Activated CD8-positive, alpha-beta T cell treated with anti-CD3 and anti-CD28 coated beads for 36 hours (primary cell): ENCODE measurements at places on chromosomes 11 and 22.

GRCh38 chr11:65491614-65492386 is 7.0 kb upstream of the MALAT1 start:
- peaks cover 1% of the 10 kb centered on the region for H3K36me3 ChIP-seq
- H3K27me3 ChIP-seq: no peaks in the 10 kb centered on the region
- no peak overlapping the region for H3K27ac ChIP-seq

DNA sequence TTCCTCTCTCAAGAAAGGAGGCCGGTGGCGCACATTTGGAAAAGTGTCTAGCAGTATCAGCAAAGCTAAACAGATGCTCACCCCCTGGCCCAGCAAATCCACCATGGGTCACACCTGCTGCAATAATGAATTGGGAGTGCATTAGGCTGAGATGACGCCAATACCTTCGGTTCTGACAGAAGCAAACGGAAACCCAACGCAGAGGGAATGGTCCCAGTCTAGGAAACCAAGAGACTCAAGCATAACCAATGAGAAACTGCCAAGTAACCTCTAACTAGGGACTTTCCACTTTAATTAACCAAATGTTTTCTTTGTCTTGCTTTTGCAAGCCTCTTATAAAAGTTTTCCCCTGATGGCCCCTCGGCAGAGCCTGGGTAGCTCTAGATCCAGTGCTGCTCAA is 64.2 kb upstream of the SLC22A12 start:
- H3K27me3 ChIP-seq: peaks cover 26% of the 10 kb centered on the region
- H3K27ac ChIP-seq: no peak overlapping the region
- H3K4me1 ChIP-seq: no peaks in the 10 kb centered on the region
- H3K4me3 ChIP-seq: no peak overlapping the region
- DNase-seq: no peak

DNA sequence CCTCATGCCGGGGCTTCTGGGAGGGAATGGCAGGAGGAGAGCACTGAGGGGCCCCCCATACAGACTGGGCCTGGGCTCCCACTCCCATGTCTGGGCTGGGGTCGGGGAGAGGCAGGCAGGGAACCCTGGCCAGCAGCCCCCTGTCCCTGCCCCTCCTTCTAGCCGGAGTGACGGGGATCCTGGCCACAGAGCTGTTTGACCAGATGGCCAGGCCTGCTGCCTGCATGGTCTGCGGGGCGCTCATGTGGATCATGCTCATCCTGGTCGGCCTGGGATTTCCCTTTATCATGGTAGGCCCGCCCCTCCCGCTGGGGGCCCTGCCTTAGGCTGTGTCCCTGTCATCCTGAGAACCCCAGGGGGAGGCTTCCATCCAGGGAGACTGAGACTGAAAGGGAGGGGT is 10.0 kb upstream of the MIF start:
- no peaks in the 10 kb centered on the region for H3K4me1 ChIP-seq
- H3K27me3 ChIP-seq: no peaks in the 10 kb centered on the region
- no peaks in the 10 kb centered on the region for H3K36me3 ChIP-seq

GRCh38 chr11:86735451-86736290 is 63.3 kb upstream of the ME3 start:
- no peak overlapping the region for H3K27ac ChIP-seq
- H3K4me3 ChIP-seq: no peak overlapping the region
- no peaks in the 10 kb centered on the region for H3K36me3 ChIP-seq
- no peak for DNase-seq

DNA sequence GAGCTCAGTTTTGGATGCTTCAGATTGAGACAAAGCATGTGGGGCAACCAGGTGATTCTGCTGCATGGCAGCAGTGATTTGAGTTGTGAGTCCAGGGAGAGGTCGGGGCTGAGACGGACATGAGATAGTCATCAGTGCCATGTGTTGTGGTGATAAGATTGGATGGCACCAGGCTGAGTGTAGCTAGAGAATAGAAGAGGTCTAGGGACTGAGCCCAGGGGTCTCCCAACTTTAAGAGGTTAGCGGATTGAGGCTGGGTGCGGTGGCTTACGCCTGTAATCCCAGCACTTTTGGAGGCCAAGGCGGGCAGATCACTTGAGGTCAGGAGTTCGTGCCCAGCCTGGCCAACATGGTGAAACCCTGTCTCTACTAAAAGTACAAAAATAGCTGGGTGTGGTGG is 6.3 kb upstream of the CTSD start:
- no peak for DNase-seq
- no peak overlapping the region for H3K4me3 ChIP-seq
- H3K36me3 ChIP-seq: no peaks in the 10 kb centered on the region
- no peak overlapping the region for H3K27ac ChIP-seq
- H3K4me1 ChIP-seq: peaks cover 18% of the 10 kb centered on the region

DNA sequence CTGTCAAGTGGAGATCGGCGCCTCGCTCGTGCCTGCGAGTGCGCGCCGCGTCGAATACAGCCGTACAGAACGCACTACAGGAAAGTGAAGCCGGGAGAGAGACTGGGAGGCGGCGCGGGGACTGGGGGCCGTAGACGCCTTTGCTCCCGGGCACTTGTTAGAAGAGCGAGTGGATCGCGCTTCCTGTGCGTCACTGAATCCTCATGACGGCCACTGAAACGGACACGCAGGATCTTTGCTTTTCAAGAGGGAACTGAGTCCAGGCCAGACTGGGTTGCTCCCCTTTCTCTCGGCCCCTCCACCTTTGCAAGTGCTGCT is 314 bp downstream of the RIC8A start:
- peak overlapping the region; percentile 99 for H3K27ac ChIP-seq
- H3K27me3 ChIP-seq: no peaks in the 10 kb centered on the region
- DNase-seq: no peak
- peaks cover 51% of the 10 kb centered on the region for H3K4me1 ChIP-seq
- peaks cover 57% of the 10 kb centered on the region for H3K36me3 ChIP-seq

GRCh38 chr11:61918251-61918937 is 1.0 kb upstream of the RAB3IL1 start:
- H3K4me3 ChIP-seq: peak overlapping the region; percentile 61
- H3K4me1 ChIP-seq: peaks cover 4% of the 10 kb centered on the region
- peaks cover 49% of the 10 kb centered on the region for H3K27me3 ChIP-seq
- no peak for DNase-seq
- no peaks in the 10 kb centered on the region for H3K36me3 ChIP-seq

DNA sequence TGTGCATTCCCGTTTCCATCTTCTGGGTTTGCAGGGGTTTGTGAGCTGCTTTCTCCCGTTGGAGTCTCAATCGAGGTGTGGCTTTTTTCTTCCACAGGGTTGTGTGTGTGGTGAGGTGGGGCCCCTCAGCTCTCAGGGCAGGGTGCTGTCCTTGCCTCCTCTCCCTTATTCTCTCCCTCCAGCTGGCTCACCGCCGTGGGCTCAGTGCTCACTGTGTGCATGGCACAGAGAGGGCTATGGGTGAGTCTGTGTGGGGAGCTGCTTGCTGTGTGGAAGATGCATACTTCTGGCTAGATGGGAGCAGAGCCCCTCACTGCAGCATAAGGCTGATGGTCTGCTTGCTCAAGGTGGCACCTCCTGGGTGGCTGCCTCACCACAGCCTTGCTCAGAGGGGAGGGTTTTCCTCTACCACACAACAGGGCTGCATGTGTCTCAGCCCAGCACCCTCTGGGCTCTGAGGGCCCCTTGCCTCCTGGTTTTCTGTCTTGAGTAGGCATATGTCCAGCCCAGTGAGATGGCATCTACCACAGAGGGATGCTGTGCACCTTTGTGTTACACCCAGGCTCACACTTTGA is 203.1 kb upstream of the B3GAT1 start:
- no peak overlapping the region for H3K4me3 ChIP-seq
- H3K36me3 ChIP-seq: no peaks in the 10 kb centered on the region
- no peaks in the 10 kb centered on the region for H3K4me1 ChIP-seq
- no peak for DNase-seq
- H3K27ac ChIP-seq: no peak overlapping the region
- H3K27me3 ChIP-seq: peaks cover 2% of the 10 kb centered on the region

DNA sequence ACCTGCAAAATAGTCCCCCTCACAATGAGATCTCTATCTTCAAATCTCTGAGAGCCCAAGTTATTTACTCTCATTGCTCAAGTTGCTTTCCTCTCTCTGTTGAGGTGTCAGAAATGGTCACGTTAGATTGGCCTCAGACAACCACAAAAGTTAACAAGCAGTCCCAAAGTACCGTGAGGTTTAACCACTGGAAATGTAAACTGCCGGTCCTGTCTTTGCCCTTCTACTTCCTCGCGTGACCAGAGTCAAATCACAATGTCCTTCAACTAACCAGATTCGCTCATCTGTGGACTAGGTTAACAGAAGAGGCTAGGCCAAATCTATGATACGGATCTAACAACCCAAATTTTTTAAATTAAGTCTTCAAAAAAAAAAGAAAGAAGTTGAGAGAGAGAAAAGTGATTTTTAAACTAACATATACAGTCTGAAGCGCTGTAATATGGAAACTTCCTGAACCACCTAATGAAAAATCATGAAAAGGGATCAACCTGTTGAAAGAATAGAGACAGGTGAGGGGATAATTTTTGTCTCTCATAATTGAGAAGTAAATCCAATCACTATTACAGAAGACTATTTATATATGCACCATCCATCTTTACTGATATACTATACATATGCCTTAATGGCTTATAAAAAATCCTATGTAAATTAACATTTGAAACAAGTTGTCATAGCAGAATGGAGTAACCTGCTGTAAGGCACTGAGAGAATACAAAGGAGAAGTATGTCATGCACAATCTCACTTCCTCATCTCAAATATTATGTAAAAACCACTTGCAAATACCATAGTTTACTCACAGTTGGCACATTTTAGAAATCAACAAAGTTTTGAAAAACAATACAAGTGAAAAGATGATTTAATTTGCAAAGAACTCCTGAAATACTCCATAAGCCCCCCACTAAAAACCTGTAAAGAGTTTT is 3.3 kb upstream of the JAML start:
- H3K4me1 ChIP-seq: peaks cover 39% of the 10 kb centered on the region
- H3K27ac ChIP-seq: no peak overlapping the region
- H3K27me3 ChIP-seq: no peaks in the 10 kb centered on the region
- H3K4me3 ChIP-seq: peak overlapping the region; percentile 52

DNA sequence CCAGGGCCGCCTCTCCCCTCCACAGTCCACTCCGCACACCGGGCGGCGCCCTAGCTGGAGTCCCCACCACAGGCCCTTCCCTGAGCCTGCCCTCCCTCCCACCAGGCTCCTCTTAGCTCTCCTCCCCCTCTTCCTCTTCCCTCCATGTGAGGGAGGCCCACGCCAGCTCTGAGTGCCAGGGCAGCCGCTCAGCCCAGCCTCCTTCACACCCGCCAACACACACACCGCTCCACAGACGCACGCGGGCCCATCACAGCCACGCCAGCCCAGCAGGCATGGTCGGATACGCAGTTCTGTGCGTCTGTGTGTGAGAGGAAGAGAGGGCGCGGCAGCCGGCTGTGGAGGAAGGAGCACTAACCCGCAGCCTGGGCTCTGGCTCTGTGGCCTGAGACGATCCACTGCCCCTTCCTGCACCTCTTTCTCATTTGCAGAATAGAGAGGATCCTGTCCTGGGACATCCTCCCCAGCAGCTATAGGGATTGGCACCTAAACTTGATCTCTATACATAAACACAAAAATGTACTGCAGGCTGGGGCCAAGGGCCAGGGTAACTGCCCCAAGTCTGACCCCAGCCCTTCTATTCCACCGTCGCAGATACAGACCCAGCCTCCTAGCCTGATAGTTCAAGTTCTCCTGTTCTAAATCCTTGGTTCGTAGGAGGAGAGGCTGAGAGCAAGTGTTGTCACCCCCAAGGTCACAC is 3.5 kb downstream of the CHRM4 start:
- no peaks in the 10 kb centered on the region for H3K36me3 ChIP-seq
- H3K4me1 ChIP-seq: peaks cover 24% of the 10 kb centered on the region
- H3K27me3 ChIP-seq: peaks cover 57% of the 10 kb centered on the region

GRCh38 chr11:19951558-19952115 is 208.6 kb downstream of the DBX1 start:
- H3K27me3 ChIP-seq: peaks cover 23% of the 10 kb centered on the region
- no peak for DNase-seq
- H3K36me3 ChIP-seq: no peaks in the 10 kb centered on the region
- peaks cover 8% of the 10 kb centered on the region for H3K4me1 ChIP-seq
- H3K27ac ChIP-seq: no peak overlapping the region
- no peak overlapping the region for H3K4me3 ChIP-seq

GRCh38 chr11:16613512-16614381 is 124.7 kb upstream of the C11orf58 start:
- H3K4me3 ChIP-seq: peak overlapping the region; percentile 55
- no peaks in the 10 kb centered on the region for H3K36me3 ChIP-seq
- peaks cover 51% of the 10 kb centered on the region for H3K27me3 ChIP-seq
- peak; percentile 84 for DNase-seq
- peaks cover 16% of the 10 kb centered on the region for H3K4me1 ChIP-seq

DNA sequence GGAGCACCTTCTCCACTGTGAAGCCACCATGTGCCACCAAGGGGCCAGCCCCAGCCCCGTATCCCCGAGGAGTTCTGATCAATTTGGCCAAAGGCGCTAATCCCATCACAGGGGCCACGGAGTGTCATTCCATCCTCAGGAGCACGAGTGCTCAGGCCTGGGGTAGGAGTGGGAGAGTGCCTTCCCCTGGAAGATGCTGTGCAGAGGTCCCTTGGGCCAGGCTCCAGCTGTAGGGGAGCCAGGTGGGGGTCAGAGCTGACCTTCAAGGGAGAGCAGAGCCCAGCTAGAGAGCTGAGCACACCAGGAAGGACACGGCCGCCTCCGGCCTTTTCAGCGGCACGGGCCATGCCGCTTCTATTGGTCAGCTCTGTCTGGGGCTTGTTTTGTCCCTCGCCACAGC is 1459.9 kb downstream of the BRD1 start:
- no peak overlapping the region for H3K4me3 ChIP-seq
- DNase-seq: no peak
- H3K4me1 ChIP-seq: no peaks in the 10 kb centered on the region
- no peaks in the 10 kb centered on the region for H3K27me3 ChIP-seq
- H3K27ac ChIP-seq: no peak overlapping the region
- H3K36me3 ChIP-seq: no peaks in the 10 kb centered on the region

- H3K4me3 ChIP-seq: no peak overlapping the region
- no peaks in the 10 kb centered on the region for H3K36me3 ChIP-seq
- H3K4me1 ChIP-seq: no peaks in the 10 kb centered on the region
- peaks cover 5% of the 10 kb centered on the region for H3K27me3 ChIP-seq
- H3K27ac ChIP-seq: no peak overlapping the region
- no peak for DNase-seq
These were observed 23.8 kb downstream of the GGTLC2 start for GRCh38 chr22:22667966-22668880.

DNA sequence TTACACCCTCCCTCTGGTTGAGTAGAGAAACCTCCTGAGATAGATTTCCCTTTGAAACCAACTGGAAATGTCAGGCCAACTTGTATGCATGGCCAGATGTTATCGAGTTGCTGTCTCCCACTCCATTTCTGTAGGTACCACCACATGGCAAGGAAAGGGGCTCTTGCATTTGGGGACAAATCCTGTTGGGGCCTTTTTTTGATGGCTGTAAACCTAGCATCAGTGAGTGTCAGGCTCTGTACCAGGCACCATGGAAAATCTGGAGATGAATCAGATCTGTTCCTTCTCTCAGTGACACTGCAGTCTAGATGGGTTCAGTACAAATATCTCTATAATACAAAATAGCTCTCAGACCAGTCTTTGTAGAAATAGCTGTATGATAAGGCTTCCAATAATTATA is 58.4 kb downstream of the TRAF6 start:
- peaks cover 33% of the 10 kb centered on the region for H3K4me1 ChIP-seq
- no peak overlapping the region for H3K4me3 ChIP-seq
- peaks cover 3% of the 10 kb centered on the region for H3K36me3 ChIP-seq
- DNase-seq: no peak
- no peaks in the 10 kb centered on the region for H3K27me3 ChIP-seq
- H3K27ac ChIP-seq: no peak overlapping the region

GRCh38 chr11:34416088-34416487 is 22.6 kb upstream of the CAT start:
- no peak overlapping the region for H3K4me3 ChIP-seq
- H3K4me1 ChIP-seq: no peaks in the 10 kb centered on the region
- peaks cover 9% of the 10 kb centered on the region for H3K36me3 ChIP-seq
- no peak overlapping the region for H3K27ac ChIP-seq
- H3K27me3 ChIP-seq: peaks cover 13% of the 10 kb centered on the region
- no peak for DNase-seq
